ENCODE measurements at places on chromosomes 5 and 9.

DNA sequence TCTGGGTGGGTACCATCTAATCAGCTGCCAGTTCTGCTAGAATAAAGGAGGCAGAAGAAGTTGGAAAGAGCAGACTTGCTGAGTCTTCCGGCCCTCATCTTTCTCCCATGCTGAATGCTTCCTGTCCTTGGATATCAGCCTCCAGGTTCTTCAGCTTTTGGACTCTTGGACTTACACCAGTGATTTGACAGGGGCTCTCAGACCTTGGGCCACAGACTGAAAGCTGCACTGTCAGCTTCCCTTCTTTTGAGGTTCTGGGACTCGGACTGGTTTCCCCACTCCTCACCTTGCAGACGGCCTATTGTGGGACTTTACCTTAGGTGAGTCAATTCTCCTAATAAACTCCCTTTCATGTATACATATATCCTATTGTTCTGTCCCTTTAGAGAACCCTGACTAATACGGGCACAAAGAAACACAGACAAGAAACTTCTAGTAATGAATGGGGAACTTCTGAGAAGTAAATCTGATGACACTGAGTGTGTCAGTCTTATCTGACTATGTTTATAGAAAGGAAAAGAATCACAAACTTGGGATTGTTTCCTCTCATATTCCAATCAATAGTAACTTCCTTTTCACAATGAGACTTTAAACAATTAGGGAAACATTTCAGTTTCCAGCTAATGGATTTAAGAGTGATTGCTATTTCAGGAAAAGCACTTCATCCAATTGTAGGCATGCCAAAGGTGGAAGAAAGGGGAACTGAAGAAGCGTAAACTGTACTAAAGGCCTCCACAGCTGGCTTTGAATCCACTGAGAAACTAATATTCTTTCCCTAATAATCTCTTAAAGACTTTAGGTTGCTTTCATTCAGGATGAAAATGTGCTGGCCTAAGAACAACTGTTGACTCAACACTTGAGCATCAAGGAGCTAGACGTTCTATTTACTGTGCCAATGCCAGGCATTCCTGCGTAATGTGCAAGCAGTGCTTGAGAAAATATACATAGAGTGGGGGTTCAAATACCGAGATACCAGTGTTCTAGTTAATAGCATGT lies 127.9 kb upstream of the PTGER4 start:
- no peak for DNase-seq

DNA sequence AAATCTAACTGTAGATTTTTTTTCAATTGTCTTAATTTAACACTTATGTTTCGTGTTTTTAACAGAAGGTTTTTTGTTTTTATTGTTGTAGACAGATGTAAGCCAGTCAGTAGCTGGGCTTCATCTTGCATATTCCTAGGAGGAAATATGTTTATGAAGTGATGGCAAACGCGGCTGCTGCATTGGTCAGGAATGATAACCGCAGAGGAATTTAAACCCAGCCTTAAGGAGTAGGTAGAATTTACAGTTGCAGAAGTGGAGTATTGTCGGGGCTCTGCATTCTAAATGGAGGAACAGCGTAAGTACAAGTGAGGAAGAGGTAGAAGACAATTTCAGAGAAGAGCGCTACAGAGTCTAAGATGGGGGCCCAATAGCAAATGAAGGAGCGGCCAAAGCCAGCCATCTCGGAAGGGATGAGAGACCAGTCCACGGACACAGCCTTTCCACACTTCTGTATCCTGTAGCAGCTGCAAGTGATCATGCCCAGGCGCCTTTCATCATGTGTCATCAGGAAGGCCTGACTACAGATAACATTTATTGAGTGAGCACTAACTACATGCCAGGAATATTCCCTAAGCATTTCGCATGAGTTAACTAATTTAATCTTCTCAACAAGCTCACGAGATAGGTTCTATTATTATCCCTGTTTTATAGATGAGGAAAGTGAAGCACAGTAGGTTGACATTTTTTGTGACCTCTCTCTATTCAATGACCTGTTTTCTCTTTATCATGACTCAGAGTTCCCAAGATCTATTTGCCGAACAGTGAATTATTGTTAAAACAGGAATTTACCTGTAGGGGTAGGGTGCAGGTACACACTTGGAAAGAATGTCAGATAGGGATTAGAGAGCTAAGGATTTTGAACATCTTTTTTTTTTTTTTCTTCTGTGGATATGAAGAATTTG lies 38.1 kb downstream of the CMYA5 start:
- no peak for DNase-seq

- DNase-seq: no peak
Measured at GRCh38 chr9:82332774-82333152, 344.2 kb downstream of the SPATA31D1 start.

- DNase-seq: no peak
Measured at GRCh38 chr9:86041311-86041741, 58.0 kb downstream of the GOLM1 start.

DNA sequence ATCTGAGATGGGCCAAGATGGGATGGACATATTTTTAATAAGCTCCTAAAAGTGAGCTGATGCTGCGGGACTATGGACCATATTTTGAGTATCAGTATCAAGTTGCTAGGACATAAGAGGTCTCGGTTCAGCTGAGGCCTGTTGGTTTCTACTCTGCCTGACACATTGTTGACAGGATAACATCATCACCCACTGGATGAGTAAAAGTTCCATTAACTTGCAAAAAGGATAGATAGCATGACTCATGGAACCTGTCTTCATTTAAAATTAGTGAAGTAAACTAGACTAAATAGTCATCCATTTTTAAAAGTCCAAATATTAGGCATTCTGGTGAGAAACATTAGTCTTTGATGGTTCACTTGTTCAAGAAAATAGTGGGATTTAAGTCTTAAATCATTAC lies 33.3 kb downstream of the PARP8 start:
- DNase-seq: no peak

DNA sequence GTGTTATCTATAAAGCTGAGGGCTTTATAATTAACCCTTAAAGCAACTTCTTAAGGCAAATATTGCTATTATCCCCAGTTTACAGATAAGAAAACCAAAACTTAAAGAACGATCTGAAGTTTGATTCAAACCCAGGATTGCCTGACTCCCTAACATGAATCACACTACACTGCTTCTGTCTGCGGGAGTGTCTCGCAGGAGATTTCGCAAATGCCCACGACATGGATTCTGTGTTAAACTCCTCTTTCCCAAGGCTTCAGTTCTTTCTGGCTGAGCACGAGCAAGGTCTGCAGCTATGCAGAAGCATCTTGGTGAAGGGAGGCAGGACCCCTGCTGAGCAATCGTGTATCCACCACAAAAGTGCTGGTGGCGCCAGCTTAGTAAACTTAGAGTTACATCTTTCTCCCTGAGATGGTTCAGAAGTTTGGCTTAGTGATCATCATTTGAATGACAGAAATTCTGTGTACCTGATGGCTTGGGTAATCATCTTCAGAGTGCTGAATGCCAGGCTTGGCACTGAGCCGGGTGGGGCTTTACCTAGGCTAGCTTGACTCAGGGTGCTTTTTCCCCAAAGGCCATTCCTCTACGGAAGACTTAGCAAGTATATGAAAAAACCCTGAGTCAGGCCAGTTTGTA lies 81.4 kb upstream of the PIK3R1 start:
- DNase-seq: no peak

- DNase-seq: no peak
Measured at GRCh38 chr5:93676704-93677103, 64.7 kb downstream of the POU5F2 start.

GRCh38 chr9:105438141-105438806 lies 9.6 kb upstream of the FSD1L start:
- DNase-seq: no peak

DNA sequence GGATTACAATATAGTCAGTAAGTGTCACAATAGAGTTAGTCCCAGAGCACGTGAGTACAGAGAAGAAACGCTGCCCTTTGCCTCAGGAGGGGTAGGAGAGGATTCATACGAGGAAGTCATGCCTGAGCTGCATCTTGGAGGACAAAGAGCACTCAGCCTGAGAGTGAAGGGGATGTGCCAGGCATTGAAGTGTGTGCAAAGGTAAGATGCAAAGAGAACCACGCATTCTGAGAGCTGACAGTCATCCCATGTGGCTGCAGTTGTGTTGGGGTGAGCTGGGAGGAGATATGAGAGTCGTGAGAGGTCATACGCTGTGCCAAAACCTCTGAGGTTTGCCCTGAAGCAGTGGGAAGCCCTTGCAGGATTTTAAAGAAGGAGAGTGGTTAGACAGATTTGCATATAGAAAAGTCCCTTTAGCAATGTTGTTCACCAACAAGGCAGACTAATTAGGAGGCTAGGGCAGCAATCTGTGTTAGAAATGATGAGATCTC lies 97.5 kb downstream of the PIP5K1B start:
- no peak for DNase-seq

DNA sequence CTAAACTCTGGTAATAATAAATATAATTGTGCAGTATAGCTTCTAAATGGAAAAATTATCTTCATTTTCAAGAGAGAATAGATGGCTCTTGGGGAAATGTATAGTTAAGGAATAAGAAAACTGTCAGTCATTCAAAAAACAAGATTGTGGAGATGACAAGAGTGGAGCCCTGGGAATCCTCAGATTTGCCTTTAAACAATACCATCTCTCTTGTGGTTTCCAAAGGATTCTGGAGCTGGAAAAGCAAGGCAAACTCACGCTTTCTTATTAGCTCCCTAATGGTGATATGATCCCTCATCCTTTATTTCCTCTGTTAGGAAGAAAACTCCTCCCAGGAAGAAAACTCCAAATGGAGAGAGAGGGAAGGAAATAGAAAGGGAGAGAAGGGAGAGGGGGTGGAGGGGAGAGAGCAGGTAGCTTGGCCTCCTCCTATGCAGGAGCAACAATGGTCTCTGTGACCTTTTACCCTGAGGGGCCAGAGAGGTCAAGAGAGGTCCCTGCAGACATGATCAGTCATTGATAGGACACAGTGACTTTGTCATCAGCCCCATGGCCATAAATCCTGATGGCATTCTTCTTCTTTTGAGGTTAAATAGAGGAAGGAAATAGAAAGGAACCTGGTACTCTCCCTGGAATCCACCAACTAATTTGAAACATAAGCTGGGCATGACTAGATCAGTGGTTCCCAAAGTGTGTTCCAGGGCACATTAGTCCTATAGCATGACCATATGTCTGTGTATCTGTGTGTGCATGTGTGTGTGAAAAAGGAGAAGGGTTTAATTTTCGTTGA lies 312.2 kb downstream of the ARRDC3 start:
- no peak for DNase-seq

GRCh38 chr9:94805051-94805489 lies 78.6 kb downstream of the AOPEP start:
- DNase-seq: no peak

DNA sequence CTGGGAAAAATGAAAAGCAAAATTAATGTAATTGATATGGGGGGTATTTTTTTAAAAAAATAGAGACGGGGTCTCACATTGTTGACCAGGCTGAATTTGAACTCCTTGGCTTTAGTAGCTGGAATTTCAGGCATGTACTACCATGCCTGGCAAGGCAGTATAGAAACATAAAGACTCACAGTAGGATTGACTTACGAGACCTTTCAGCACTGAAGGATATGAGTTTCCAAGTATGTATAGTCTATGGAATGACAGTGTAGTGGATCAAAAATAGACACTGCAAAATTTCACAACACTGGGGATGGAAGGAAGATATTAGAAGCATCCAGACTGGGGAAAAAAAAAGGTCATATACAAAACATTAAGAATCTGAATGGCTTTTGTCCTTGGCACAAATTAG lies 6.8 kb downstream of the DCP2 start:
- DNase-seq: no peak

GRCh38 chr5:165457859-165458481 lies 1952.6 kb downstream of the MAT2B start:
- DNase-seq: no peak

All from effector CD8-positive, alpha-beta T cell (primary cell).